ENCODE measurements at places on chromosomes 2 and 18.
A peak's percentile ranks its signal among the peaks of the same experiment; 100 is the strongest.

DNA sequence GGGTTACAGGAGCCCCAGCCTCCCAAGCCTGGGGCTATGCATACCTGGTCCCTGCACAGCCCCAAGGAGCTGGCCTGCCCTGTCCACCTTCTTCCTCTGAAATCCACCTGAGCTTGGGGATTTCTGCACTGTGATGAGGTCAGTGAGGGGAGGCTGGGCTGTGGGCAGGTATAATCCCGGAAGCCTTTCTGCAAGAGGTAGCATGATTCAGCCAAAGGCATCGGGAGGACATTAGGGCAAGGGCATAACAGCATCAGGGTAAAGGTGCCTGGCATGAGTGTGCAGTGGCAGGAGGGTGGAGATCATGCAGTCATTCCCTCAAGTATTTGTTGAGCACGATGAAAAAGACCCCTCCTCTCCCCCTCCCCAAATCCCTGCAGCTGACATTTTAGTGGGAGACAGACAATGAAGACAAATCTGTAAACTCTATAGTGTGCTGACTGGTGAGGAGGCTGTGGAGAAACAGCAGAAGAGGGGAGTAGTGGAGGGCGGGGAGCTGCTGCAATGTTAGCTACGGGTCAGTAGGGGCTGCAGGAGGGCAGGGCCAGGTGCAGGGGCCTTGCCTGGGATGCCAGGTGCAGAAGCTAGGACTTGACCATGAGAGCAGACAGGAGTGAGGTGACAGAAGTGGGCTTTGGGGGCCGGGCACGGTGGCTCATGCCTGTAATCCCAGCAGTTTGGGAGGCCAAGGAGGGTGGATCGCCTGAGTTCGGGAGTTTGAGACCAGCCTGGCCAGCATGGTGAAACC lies 18.7 kb downstream of the ZFP36L2 start:
- DNase-seq: no peak

DNA sequence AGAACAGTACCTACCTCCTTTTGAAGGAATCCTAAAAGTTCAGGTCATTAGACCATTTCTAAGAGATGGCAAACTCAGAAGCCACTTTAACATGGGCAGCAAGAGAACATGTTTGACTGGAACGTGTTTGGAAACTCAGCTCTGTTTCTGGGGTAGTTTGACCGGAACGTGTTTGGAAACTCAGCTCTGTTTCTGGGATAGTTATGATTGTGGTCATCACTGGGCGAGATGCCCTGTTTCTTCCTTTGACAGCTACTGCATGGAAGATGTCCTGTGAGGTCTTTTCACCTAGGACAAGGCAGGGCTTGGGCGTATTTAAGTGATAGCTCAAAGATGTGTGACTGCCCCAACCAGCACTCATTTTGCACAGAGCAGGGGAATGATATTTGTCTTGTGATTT lies 19.9 kb upstream of the SERPINB13 start:
- DNase-seq: no peak

- DNase-seq: no peak
Observed at GRCh38 chr18:2914881-2915240, 68.1 kb downstream of the EMILIN2 start.

DNA sequence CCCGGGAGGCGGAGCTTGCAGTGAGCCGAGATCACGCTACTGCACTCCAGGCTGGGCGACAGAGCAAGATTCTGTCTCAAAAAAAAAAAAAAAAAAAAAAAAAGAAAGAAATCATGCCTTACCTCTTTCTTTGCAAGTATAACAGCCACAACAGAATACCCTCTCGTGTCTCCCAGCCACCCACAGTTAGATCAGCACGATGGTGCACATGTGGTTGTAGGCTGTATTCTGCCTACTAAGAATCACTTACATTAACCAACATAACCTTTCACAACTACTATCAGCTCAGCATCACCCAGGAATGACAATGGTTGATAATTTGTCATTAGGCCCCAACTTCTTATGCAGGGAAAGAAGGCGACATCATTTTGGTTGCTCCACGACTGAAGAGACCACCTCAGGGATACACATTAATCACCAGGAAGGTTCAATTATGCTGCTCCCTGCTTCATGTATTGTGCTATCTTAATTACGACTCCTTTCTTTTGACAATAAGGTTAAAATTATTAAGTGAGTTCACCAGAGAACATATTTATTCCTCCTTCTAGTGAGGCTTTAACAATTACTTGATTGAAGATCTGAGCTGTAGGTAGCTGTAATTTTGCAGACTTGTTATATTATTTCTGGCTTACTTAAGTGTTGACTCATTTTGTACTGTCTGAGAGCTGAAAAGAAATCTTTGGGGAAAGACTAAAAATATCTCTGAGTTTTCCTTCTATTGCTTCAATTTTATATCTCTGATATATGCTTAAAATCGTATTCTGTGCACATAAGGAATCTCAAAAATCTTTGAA lies 120.1 kb downstream of the LRP1B start:
- DNase-seq: no peak

- peak; percentile 88 for DNase-seq
Observed at GRCh38 chr2:238382381-238382781, 44.3 kb upstream of the ASB1 start.

DNA sequence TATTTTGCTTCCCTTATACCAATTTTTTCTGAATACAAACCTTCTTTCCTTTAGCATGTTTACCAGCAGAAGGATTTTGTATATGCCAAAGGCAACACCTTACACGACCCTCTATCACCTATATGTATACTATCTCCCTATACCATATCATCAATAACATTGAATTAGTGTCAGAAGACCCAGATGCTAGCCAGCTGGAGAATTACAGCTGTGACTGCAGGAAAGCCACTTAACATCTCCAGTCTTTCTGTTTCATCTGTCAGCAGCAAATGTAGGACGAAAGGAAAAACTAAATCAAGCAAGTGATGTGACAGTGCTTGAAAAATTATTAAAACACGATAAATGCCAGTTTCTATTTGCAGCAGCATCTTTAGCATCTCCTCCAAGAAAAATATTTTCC lies 193.7 kb downstream of the STK39 start:
- DNase-seq: no peak

DNA sequence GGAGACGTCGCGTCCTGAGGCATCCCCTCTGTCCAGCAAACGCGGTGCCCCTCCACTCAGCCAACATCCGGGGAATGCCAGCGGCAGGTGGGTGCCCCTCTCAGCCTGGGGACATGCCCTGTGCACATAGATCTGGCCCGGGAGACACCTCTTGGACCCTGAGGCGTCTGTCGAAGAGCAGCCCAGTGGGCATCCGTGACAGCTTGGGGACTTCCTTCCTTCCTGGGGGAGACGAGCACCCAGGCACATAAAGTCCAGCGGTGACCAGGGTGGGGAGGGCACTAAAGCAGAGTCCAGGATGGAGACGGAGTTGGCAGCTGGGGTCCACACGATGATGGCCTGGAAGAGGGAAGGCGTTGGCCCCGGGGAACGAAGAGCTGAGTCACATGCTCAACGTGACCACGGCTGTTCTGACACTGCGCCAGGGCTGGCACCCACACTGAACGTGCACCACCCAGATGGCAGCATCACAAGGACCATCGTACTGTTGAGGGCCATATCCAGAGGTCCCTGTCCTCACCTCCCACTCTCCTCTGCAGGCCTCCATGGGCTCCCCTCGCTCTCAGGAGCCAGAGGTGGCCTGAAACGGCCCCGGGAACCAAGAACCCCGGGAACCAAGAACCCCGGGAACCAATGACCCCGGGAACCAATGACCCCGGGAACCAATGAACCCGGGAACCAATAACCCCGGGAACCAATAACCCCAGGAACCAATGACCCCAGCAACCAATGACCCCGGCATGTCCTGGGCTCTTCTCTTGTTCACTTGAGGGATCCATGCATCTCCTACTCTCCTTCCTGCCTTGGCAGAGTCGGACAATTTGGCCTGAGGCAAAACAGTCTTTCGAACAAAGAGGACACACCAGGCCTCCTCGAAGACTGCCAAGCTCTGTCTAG lies 22.6 kb downstream of the HDAC4 start:
- no peak for DNase-seq

GRCh38 chr18:48313792-48314191 lies 95.4 kb downstream of the ZBTB7C start:
- no peak for DNase-seq

- no peak for DNase-seq
Observed at GRCh38 chr2:2871480-2872308, 505.9 kb downstream of the EIPR1 start.

GRCh38 chr2:64143169-64144056 lies 807 bp downstream of the PELI1 start:
- no peak for DNase-seq

DNA sequence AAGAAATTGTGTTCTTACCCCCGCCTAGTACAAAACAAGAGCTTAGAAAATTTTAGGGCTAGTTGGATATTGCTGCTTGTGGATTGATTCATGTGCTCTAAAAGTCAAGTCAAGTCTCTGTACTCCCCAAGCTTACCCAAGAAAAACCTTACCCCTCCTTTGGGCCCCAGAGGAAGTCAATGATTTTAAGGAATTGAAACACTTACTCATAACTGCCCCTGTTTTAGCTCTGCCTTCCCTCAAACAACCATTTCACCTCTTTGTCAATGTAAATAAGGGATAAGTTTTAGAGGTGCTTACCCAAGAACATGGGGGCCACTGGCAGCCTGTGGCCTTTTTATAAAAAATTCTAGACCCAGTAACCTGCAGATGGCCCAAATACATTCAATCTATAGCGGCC lies 136.6 kb upstream of the RMP24 start:
- peak; percentile 90 for DNase-seq

DNA sequence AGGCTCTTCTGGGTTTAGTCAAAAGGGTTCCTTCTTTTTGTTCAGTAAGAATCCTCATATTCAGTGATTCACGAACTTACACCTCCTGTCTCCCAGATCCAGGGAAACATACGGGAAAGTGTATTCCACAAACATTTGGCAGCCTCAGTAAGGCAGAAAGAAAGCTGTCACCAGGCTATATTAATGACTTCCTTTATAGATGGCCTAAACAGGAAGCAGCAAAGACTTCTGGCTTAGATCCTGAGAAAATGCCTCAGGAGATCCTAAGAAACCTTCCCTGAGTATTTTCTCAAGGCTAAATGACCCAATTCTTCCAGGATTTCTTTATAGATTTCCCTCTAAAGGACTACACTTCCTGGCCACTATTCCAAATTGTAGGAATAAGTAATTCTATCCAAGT lies 1995.5 kb upstream of the CELF4 start:
- no peak for DNase-seq

DNA sequence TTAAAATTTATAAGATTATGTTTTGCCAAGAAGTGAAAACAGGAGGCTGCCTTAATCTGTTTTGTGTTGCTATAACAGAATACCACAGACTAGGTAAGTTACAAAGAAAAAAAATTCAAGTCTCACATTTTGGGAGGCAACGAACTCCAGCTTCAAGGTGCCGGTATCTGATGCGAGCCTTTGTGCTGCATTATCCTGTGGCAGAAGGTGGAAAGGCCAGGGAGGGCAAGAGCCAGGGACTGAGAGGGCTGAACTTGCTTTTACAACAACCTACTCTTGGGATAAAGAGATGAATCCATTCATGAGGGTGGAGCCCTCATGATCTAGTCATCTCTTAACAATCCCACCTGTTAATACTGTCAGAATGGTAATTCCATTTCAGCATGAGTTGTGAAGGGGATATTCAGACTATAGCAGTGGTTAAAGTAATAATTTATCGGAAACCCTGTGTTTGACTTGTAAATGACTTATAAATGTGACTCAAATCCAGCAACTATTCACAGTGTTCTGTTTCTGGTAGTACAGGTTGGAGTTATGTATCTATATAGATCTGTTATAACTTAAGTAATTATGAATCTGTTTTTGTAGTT lies 3.7 kb downstream of the MTX2 start:
- no peak for DNase-seq

Data from MV-4-11 (cell line).